ENCODE measurements at places on chromosomes 11 and 22. TPM values are rescaled to one million over a fixed set of nuclear protein-coding genes. Genes with fewer than 3 reads are reported as not detected.

DNA sequence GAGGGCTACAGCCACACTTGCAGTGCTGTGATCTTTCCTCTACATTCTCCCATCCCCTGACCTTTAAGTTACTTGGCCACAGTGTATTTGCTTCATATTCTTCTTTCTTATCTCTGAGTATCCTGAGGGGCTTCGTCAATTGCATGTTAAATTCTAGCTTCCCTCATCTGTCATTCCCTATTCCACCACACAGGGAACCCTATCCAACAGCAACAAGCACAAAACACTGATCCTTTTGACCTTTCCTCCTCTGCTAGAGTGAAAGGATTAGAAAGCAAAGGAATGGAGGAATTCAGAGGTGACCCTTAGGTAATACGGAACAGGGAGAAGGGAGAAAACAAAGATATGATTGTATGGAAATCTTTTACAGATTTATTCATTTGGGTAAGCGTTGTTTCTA, 1061.7 kb upstream of the TENM4 start:
- no peaks in the 10 kb centered on the region for H3K27me3 ChIP-seq
- no peaks in the 10 kb centered on the region for H3K4me1 ChIP-seq
- H3K27ac ChIP-seq: no peak overlapping the region
- H3K36me3 ChIP-seq: no peaks in the 10 kb centered on the region
- H3K4me3 ChIP-seq: no peak overlapping the region

DNA sequence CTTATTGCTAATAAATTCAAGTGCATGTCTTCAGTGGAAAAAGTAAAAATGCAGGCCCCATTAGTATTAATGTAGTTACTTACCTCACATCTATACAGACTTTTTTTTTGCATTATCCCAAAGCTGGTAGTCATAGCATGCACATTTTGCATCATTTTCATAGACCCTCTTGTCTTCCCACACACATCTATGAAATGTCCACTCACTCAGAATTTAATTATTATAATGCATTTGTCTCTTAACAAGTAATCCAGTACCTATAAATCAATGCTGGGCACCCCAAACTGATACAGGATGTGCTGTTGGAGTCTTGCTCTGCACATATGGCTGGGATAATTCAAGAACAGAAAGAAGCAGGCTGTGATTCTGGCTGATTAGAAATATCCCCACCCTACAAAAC, 370.4 kb upstream of the FAT3 start:
- H3K27me3 ChIP-seq: no peaks in the 10 kb centered on the region
- DNase-seq: no peak
- no peak overlapping the region for H3K27ac ChIP-seq
- no peaks in the 10 kb centered on the region for H3K36me3 ChIP-seq
- peaks cover 8% of the 10 kb centered on the region for H3K4me1 ChIP-seq
- no peak overlapping the region for H3K4me3 ChIP-seq

- H3K4me1 ChIP-seq: no peaks in the 10 kb centered on the region
- no peak for DNase-seq
- no peaks in the 10 kb centered on the region for H3K36me3 ChIP-seq
- no peak overlapping the region for H3K27ac ChIP-seq
- no peaks in the 10 kb centered on the region for H3K27me3 ChIP-seq
Measured at GRCh38 chr11:133911171-133911570, 45.6 kb downstream of the IGSF9B start.

DNA sequence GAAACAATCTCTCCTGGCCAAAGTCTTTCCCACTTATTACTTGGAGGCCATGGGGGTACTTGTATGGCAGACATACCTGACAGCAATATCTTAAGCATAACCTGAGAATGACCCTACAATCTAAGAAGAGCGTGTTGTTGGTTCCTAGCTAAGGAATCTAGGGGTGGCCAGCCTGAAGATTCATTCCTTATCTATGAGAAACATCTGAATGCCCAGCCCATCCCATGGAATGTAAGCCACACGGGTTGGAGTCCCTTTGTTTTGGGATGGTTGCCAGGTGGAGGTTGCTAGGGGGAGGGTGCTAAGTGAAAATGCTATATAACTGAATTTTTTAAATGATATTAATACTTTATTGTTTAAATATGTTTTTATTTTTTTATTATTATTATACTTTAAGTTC, 725.0 kb downstream of the ETS1 start:
- no peaks in the 10 kb centered on the region for H3K27me3 ChIP-seq
- H3K36me3 ChIP-seq: no peaks in the 10 kb centered on the region
- no peak for DNase-seq

GRCh38 chr11:107908211-107908610, 20.0 kb upstream of the RAB39A start:
- no peaks in the 10 kb centered on the region for H3K27me3 ChIP-seq
- H3K4me3 ChIP-seq: no peak overlapping the region
- no peaks in the 10 kb centered on the region for H3K4me1 ChIP-seq
- H3K27ac ChIP-seq: no peak overlapping the region
- no peak for DNase-seq

Gene UBXN1
- total RNA-seq: 74.4 TPM

GRCh38 chr11:69587454-69588090, 53.4 kb upstream of the CCND1 start:
- no peaks in the 10 kb centered on the region for H3K27me3 ChIP-seq
- H3K4me1 ChIP-seq: no peaks in the 10 kb centered on the region
- H3K27ac ChIP-seq: no peak overlapping the region
- no peak overlapping the region for H3K4me3 ChIP-seq
- no peaks in the 10 kb centered on the region for H3K36me3 ChIP-seq
- no peak for DNase-seq

GRCh38 chr11:94557421-94557820, 9.7 kb upstream of the PIWIL4 start:
- no peaks in the 10 kb centered on the region for H3K36me3 ChIP-seq
- H3K27ac ChIP-seq: peak overlapping the region; percentile 54
- H3K27me3 ChIP-seq: no peaks in the 10 kb centered on the region
- no peak overlapping the region for H3K4me3 ChIP-seq
- no peak for DNase-seq
- H3K4me1 ChIP-seq: peaks cover 23% of the 10 kb centered on the region

Gene ISX
- not detected for total RNA-seq

- H3K27me3 ChIP-seq: peaks cover 29% of the 10 kb centered on the region
- peak; percentile 69 for DNase-seq
- H3K4me3 ChIP-seq: peak within 1 kb of the TSS; percentile 25
- no peaks in the 10 kb centered on the region for H3K36me3 ChIP-seq
- no peak within 1 kb of the TSS for H3K27ac ChIP-seq
Measured at GRCh38 chr11:24496736-24497725, at the start of gene LUZP2. Gene LUZP2 (plus strand): TSS chr11:24497053.
